HT1080 (cell line): ENCODE measurements at places on chromosomes 7 and 10. TPM values are rescaled to one million over a fixed set of nuclear protein-coding genes. Genes with fewer than 3 reads are reported as not detected.
A peak's percentile ranks its signal among the peaks of the same experiment; 100 is the strongest.

GRCh38 chr7:9192969-9193368 lies 759.6 kb downstream of the NXPH1 start:
- peak; percentile 47 for DNase-seq

GRCh38 chr10:112790921-112791320 lies 159.1 kb upstream of the TCF7L2 start:
- no peak for DNase-seq

GRCh38 chr10:90199093-90199492 lies 497.7 kb downstream of the KIF20B start:
- no peak for DNase-seq

- no peak for DNase-seq
Measured at GRCh38 chr10:70337201-70337651, 45.2 kb downstream of the LRRC20 start.

DNA sequence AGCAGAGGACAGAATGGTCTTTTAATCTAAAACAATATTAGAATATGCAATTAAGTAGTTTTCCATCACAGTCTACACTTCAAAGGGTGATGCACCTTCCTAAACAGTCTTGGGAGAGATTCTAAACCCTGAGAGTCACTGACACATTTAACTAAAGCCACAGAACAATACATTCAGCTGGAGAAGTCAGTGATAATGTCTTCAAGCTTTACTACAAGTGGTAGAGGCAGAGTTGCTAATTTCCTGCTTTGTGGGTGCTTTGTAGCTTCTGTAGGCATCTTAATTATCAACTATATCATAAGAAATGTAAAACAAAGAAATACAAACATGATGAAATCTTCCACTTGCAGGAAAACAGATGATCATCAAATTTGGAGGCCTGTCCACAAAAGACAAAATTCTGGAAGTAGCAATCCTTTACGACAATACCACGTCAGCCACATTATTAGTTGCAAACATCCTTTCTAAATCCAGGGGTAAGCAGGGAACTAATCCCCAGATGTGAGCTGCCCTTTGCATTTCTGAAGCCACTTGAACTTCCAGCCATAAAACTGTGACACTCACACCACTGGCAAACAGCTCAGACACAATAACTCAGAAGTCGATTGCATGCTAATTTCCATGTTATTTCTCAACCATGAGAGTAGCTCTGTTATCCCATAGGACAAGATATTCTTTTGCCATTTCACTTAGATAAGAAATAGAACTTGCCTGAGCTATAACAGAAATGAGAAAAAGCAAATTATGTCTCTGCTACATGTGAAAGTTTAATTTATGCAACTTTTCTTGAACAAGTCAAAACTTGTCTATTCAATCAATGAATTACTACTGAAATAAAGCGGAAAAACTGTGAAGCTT lies 212.2 kb downstream of the FAM107B start:
- no peak for DNase-seq

DNA sequence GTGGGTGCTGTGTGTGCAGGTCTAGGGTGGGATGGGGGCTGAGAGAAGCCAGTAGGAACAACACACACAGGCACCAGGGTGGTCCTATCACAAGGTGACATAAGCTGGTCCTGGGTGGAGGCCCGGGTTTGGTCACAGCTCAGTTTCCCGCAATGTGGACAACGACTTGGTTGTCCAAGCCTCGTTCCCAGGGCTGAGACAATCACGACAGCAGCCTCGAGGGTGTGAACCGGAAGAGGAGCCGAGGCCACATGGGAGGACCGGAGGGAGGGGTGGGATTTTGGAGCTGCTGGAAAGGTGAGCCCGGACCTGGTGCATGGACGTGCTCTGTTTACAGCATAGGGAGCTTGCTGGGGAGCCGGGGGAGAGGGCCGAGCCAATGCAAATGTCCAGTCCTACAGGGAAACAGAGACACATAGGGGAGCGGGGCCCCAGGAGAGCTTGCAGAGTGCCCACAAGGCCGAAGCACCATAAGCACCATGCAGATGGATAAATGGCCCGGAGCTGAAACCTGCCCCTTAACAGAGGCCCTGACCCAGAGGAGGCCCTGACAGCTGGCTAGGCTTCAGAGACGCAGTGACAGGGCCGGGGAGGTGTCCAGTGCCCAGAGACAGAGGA lies 92.8 kb downstream of the PRKAG2 start:
- DNase-seq: no peak

The CREB5 gene
- 5.0 and 9.3 TPM in 2 replicates for total RNA-seq

- DNase-seq: no peak
Measured at GRCh38 chr10:19756919-19757318, 59.3 kb upstream of the PLXDC2 start.

The STEAP1B gene
- 0.08 TPM in 1 of 2 replicates, not detected in the other for total RNA-seq
